ENCODE measurements at places on chromosomes 6 and 20.
A peak's percentile ranks its signal among the peaks of the same experiment; 100 is the strongest.

DNA sequence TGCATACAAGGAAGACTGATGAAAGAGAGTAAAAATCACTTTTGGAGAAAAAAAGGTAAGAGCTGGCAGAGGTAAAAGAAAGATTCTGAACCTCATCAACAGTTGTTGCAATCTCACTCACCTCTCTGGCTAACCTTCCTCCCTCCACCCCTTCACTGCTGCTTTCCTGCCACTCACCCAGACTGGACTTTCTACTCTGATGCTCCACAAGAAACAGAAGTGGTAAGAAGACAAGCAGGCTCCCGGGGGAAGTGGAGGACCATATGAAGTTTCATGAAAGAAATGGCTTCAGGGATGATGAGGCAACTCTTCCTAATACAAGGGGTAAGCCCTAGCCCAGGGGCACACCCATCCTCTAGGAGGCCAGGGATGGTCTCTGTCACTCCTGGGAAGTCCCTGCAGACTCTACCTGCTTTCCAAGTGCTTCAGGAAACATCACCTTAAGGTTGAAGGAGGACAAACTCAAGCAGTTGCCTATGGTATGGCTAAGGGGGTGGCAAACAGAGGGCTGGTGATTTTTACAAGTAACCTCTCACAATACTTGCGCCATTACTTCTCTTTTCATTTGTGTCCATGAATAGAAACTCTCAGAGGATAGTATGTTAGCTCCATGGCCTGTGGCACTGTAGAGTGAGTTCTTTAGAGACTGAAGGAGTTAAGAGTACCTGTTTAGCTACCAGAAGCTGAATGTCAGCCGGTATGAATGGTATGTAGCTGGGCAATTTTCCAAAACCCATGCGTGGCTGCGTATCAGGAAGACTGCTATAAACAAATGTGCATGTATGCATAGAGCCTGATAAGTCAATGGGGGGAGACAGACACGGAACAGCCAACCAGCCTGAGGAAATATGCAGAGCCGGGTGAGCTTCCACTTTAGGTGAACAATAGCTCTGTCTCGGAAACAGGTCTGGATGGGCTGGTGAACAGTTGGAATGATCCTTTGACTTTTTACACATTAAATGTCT lies 112.0 kb downstream of the BACH2 start:
- no peak for DNase-seq

DNA sequence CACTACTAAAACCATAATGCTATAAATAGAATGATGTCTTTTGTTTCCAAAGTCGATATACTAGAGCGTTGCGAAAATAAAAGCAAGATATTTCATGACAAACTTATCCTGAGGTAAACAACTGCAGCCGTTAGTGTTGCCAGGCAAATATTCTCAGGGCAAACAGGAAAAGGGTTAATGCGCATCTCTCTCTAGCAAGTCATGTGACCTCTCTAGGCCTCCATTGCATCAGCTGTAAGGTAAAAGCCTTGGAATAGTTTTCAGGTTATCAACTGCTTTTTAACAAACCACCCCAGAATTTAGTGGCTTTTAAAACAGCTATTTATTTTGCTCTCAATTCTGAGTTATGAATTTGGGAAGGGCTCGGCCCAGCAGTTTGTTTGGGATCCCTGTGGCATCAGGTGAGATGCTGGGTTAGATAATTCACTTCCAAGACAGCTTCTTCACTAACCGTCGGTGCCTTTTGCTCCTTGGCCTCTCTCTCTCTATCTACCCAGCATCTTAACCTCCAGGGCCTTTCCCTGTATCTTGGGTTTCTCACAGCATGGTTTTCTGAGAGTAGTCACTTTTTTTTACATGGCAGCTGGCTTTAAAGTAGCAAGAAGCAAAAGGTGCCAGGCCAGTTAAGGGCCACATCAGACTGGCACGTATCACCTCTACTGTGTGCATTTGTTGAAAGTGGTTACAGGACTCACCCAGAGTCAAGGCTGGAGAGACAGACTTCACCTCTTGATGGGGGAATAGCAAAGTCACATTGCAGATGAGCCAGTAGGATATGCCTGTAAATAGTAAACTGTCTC lies 39.2 kb upstream of the LTV1 start:
- DNase-seq = no peak

DNA sequence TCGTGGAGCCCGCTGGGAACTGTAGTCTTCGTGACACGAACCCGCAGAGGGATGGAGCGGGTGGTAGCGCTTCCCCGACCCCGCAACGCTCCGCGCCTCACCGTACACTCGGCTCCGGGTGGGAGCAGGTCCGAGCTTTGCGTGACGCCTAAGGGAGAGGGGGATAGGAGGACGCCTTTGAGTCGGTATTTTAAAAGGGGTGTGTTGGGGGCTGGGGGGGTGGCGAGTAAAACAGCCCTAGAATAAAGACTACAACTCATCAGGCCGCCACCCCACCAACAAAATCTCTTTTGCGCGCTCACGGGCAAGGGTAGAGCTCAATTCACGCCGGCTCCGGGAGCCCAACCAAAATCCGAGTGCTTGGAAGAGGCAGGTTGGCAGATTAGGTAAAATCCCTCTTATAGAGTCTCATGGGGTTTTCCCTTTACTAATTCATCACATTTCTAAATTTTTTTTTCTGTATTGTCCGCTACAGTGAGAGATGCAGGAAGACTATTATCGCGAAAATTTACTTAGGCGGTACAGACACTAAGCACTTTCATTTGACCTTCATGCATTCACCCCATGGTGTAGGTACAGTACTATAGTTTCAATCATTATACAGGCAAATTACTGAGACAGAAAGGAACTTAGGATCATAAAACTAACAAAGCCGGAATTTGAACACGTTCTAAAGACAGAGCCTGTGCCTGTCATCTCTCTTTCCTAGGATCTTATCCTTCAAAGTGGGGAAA lies 706 bp upstream of the SNX14 start:
- peak; percentile 16 for DNase-seq

GRCh38 chr6:137819740-137820139 lies 47.3 kb upstream of the TNFAIP3 start:
- no peak for DNase-seq

GRCh38 chr20:46694484-46694883 lies 5.2 kb upstream of the TP53RK start:
- DNase-seq = no peak

DNA sequence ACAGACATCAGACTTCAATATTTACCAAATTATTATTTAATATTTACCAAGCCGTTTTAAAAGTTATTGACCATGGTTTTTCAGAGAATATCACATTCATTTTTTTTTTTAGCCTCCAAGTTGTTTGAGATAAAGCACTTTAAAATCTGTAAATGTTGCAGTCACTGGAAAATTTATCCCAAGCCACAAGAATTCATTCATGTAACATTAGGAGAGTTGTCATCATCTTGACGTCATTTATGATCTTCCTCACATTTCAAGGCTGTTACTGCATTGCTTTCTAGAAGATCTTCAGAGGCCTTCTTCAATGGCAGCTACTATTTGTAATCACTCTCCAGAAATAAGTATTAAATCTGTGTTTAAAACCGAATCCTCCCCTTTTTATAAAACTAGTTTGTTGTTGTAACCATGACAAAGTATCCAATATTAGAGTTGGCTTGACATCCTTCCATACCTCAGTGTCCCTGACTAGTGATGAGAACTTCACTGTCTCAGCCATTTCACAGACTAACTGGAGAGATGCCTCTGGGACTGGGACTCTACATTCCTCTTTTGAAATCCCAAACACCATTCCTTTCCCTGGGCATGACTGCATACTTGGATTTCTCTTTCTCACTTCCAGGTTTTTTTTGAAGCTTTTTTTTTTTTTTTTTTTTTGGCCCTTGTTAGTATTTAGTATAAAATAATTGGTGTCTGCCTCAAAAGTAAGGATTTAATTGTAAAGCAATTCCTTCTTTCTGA lies 100.1 kb downstream of the ZFAND3 start:
- DNase-seq = no peak

DNA sequence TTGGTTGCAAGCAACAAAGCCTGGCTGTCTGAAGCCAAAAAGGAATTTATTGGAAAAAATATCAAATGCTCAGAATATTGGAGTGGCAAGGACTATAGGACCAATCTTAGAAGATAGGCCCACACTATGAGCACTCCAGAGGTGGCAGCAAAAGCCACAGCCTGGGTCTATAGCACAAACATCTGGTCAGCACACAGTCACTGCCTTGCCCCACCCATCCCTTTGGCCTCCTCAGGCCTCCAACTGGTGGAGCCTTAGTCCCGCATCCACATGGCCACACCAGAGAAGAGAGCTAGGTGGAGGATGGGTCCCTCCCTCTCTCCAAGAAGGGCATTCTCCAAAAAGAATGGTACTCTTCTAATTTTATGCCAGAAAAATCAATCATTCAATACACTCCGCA lies 14.0 kb downstream of the NUDT3 start:
- no peak for DNase-seq

- peak; percentile 5 for DNase-seq
Measured at GRCh38 chr6:98056955-98057354, 773.9 kb upstream of the MMS22L start.

- DNase-seq = no peak
Measured at GRCh38 chr20:41408156-41408794, 41.7 kb upstream of the EMILIN3 start.

- no peak for DNase-seq
Measured at GRCh38 chr6:130362128-130362527, 3.7 kb upstream of the TMEM200A start.

GRCh38 chr6:44064089-44064947 lies 62.9 kb downstream of the MRPL14 start:
- no peak for DNase-seq

GRCh38 chr6:5066456-5067093 lies 18.6 kb upstream of the PPP1R3G start:
- DNase-seq = no peak

DNA sequence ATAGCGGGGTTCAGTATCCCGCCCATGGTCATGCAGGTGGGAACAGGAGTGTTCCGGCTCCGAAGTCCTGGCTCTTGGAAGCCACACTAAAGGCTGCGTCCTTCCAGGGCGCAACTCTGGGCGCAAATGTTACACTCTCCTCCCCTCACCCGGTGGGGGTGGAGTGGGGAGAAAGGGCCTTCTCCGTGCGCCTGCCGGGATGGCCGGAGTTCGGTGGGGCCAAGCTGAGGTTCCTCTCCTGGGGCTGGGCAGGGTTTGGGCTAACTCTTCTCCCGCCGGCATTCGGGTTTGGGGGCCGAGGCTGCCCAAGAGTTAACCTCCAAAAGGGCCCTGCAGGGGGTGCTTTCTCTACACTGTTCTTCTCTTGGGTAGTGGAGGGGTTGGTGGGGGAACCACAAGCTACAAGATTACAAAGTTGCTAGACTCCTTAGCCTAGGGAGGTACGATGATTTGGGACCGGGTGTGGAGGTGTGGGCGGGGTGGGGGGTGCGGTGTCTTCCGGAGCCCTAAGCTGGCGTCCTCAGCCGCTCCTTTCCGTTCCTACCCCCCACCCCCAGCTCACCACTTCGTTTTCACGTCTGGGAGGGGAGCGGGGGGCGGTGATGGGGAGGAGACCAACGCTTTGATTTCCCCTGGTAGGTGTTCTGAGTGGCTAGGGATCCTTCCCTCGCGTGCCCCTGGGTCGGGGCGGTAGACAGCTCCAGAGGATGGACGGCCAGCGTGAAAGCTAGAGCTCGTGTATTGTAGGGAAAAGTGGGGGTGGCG lies 12.3 kb downstream of the NRN1 start:
- no peak for DNase-seq

GRCh38 chr20:62063315-62063980 lies 2.2 kb downstream of the TAF4 start:
- DNase-seq = no peak

GRCh38 chr20:20894753-20895152 lies 182.3 kb upstream of the RALGAPA2 start:
- no peak for DNase-seq

DNA sequence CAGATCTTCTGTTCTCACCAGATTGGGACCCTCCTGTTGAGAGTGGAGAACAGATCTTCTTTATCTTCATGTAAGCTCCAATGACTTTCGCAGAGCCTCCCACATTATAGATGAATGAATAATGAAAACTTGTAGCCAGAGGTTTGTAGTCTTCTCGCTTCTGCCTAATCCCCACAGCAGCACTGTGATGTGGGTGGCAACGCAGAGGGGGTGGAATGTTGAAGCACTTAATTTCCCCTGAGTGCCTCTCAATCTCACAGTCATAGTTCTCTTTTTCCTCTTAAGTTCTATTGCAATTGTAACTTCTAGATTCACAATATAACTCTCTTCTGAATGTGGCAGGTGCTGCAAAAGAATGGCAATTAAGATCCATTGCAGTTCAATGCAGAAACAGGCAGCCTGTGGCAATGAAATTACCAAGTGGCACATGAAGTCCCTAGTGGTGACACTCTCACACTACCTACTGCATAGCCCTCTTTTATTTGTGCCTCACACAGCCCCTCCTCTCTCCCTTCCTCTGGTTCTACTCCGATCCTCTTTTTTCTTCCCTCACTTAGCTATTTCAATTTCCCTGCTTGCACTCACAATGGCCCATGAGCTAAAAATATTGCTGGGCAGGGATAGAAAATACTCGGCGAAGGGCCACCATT lies 281.9 kb downstream of the UBE3D start:
- peak; percentile 1 for DNase-seq

DNA sequence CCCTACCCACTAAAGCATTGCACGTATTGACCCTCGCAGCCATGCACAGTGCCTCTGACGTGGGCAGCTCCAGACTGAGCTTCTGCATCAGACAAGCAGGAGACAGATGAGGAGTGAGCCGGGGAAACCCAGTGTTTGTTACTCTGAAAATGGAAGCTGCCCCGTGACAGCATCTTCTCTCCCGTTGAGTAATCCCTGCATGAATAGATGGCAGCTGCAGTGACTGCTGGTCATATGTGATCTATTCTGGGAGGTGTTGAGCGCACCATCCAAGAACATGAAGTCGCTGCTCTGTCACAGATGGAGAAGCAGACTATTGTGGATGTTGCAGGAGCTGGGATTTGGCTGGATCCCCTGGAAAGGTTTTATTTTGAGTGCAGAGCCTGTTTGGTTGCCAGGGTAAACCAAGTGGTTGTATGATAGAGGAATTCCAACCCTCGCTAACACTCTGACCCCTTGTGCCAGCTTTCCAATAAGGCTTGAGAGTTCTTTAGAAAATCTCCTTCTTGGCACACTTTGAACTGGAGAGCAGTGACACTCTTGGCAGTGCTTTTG lies 242.2 kb downstream of the NRN1 start:
- DNase-seq = no peak

- no peak for DNase-seq
Measured at GRCh38 chr20:2840967-2841531, 504 bp downstream of the VPS16 start.

GRCh38 chr6:169227116-169227515 lies 26.5 kb downstream of the THBS2 start:
- DNase-seq = no peak

GRCh38 chr6:62283796-62284411 lies 2.1 kb downstream of the KHDRBS2 start:
- DNase-seq = peak; percentile 9

GRCh38 chr6:106557837-106558236 lies 71.5 kb downstream of the RTN4IP1 start:
- no peak for DNase-seq
